Panc1 (cell line): ENCODE measurements at places on chromosomes 1 and 21. TPM values are rescaled to one million over a fixed set of nuclear protein-coding genes. Genes with fewer than 3 reads are reported as not detected.

Gene RNU1-4
- 1,290 TPM for total RNA-seq

Gene FGR
- total RNA-seq = 0.18 TPM

Gene SUMO3
- 41.4 TPM for total RNA-seq

Gene SLC1A7
- 0.31 TPM for total RNA-seq

Gene SLAMF6
- total RNA-seq = not detected

Gene TFAP2E
- total RNA-seq = 3.2 TPM

Gene CFHR2
- total RNA-seq = not detected

Gene AMY1C
- not detected for total RNA-seq

Gene FCAMR
- not detected for total RNA-seq

Gene PLCH2
- total RNA-seq = 41.2 TPM

Gene SRSF4
- total RNA-seq = 77.5 TPM

Gene IGFN1
- not detected for total RNA-seq

Gene SPTA1
- total RNA-seq = not detected

GRCh38 chr1:170309389-170310013, 163.7 kb downstream of the NTMT2 start:
- no peaks in the 10 kb centered on the region for H3K36me3 ChIP-seq
- no peak for DNase-seq
- H3K4me1 ChIP-seq = no peaks in the 10 kb centered on the region
- H3K27me3 ChIP-seq = no peaks in the 10 kb centered on the region

DNA sequence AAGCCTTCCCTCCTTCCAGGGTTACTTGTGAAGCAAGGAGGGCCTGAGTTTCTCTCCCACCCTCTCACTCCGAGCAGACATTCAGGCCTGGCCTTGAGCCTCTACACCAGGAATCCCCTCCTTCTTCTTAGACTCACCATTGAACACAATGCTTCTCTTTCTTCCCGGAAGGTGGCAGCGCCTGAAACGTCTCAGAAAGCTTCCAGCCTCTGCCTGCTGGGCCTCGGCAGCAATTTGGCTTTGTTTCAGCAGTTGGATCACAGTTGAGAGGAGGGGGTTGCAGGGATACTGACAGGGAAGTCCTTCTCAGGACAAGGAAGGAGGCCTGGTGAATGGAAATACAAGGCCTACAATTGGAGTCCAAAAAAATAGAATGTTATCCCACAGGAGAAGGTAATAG, 6.3 kb downstream of the CLDN8 start:
- no peaks in the 10 kb centered on the region for H3K4me1 ChIP-seq
- no peak overlapping the region for H3K27ac ChIP-seq
- H3K27me3 ChIP-seq = no peaks in the 10 kb centered on the region
- no peak for DNase-seq

GRCh38 chr1:177024623-177025022, 139.9 kb downstream of the ASTN1 start:
- H3K4me3 ChIP-seq = no peak overlapping the region
- no peaks in the 10 kb centered on the region for H3K4me1 ChIP-seq
- no peaks in the 10 kb centered on the region for H3K27me3 ChIP-seq
- no peak overlapping the region for H3K27ac ChIP-seq

DNA sequence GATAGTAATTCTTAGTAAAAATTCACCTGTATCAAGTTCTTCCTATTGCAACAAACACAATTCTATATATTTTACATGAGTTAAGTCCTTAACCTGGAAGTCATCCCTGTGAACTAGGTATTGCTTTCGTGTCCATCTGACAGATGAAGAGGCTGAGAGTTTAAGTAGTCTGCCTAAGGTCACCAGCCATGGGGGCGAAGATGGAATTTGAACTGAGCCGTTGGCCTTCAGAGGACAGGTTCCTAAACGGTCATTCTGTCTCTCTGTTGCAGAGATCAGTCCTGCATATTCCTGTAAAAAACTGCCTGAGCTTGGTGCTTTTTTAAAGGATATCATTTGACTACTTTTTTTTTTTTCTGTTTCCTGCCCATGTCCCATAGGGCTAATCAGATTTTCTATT, 10.2 kb upstream of the POFUT2 start:
- H3K4me1 ChIP-seq = peaks cover 61% of the 10 kb centered on the region
- H3K4me3 ChIP-seq = no peak overlapping the region
- H3K36me3 ChIP-seq = no peaks in the 10 kb centered on the region
- H3K27me3 ChIP-seq = no peaks in the 10 kb centered on the region
- H3K27ac ChIP-seq = peak overlapping the region; percentile 95; the same call in 1 of the 2 replicates

DNA sequence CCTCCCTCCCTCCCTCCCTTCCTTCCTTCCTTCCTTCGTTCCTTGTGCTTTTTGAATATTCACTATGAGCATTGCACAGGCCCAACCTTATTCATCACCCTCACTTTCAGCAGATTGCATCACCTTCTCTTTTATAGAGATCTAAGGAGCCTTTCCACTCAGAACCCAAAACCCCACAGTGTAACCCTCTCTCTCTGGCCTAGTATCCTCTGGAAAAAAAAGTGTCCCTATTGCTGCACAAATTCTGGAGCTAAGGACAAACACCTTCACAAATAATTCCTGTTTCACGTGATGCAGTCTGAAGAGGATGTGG, 25.6 kb downstream of the OR10J5 start:
- H3K4me1 ChIP-seq = no peaks in the 10 kb centered on the region
- no peaks in the 10 kb centered on the region for H3K36me3 ChIP-seq
- no peak overlapping the region for H3K27ac ChIP-seq
- no peak for DNase-seq
- no peak overlapping the region for H3K4me3 ChIP-seq
- no peaks in the 10 kb centered on the region for H3K27me3 ChIP-seq

GRCh38 chr1:94765958-94766357, 54.2 kb upstream of the SLC44A3 start:
- H3K27me3 ChIP-seq = no peaks in the 10 kb centered on the region
- H3K4me3 ChIP-seq = no peak overlapping the region
- DNase-seq = no peak
- H3K4me1 ChIP-seq = no peaks in the 10 kb centered on the region

GRCh38 chr1:15941044-15941840, 34.7 kb downstream of the ZBTB17 start:
- H3K4me3 ChIP-seq = no peak overlapping the region
- no peaks in the 10 kb centered on the region for H3K27me3 ChIP-seq
- no peak overlapping the region for H3K27ac ChIP-seq
- H3K4me1 ChIP-seq = peaks cover 18% of the 10 kb centered on the region

GRCh38 chr1:46134660-46135331, 2.4 kb upstream of the PIK3R3 start:
- no peak for DNase-seq
- peaks cover 16% of the 10 kb centered on the region for H3K4me1 ChIP-seq
- no peaks in the 10 kb centered on the region for H3K36me3 ChIP-seq
- no peaks in the 10 kb centered on the region for H3K27me3 ChIP-seq
- no peak overlapping the region for H3K4me3 ChIP-seq

DNA sequence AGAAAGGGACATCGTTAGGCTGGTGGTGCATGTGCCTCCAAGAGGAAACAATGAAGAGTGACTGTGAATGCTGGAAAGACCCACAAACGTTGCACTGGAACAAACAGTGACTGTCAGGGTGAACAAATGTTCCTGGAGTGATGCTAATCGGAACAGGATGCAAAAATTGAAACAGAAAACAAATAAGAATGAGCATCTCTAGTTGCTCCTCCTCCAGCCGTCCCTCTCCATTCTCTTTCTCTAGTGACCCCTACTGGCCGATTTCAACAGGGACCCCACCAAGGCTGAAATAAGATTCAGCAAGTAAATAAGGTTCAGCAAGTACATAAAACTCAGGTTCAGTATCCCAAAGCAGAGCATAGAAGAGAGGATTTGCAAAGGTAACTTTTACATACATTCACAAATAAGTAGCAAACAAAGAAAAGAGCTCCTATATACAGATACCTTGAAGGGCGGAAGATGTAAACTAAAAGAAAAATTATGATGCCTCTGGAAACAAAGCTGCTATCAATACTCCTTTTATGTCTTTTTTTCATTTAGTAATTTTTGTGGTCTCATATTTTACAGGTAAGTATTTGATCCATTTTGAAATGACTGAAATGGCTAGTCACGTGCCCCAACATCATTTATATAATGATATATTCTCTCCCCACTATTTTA, 836.1 kb upstream of the ADAMTS5 start:
- H3K36me3 ChIP-seq = no peaks in the 10 kb centered on the region
- H3K4me1 ChIP-seq = no peaks in the 10 kb centered on the region
- no peak for DNase-seq

DNA sequence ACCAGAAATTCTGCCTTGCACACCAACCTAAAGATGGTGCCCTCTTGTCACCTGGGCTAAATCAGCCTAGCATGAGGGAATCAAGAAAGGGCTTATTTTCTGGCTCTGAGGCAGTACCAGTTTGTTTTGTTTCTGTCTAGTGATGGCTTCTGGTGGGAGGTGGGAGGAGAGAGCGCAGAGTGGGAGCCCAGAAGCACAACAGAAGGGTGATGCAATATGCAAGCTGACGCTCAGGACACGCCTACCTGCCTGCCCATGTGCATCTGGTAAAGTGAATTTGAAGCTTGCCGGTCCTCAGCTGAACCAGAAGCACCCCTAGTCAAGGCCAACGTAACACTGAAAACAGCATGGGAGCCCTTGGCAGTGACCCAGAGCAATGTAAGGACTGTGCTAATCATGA, 138.4 kb upstream of the TIAM1 start:
- no peak overlapping the region for H3K27ac ChIP-seq
- no peaks in the 10 kb centered on the region for H3K36me3 ChIP-seq
- H3K27me3 ChIP-seq = no peaks in the 10 kb centered on the region
- H3K4me1 ChIP-seq = no peaks in the 10 kb centered on the region
- H3K4me3 ChIP-seq = no peak overlapping the region
- no peak for DNase-seq

DNA sequence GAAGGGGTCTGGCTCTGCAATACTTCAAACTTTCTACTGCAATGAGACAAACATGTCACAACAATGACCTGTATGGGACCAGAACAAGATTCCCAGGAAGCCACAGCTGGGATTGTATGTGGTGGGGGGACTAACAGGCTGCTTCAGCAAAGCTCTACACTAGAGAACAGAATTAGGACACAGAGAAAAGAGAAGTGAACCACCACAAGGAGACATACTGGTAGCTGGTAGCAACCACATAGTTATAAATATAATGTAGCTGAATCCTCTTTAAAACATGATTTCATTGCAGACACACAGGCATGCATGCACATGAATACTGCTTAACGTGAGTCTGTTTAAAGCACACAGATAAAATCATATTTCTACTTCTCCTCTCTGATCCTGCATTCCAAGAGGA, 3.5 kb upstream of the ILDR2 start:
- H3K4me1 ChIP-seq = peaks cover 6% of the 10 kb centered on the region
- H3K4me3 ChIP-seq = no peak overlapping the region
- H3K27me3 ChIP-seq = peaks cover 27% of the 10 kb centered on the region
- no peak overlapping the region for H3K27ac ChIP-seq
- no peak for DNase-seq

GRCh38 chr1:154199563-154199879, 6.6 kb downstream of the CFAP141 start:
- H3K4me3 ChIP-seq = no peak overlapping the region
- DNase-seq = no peak
- H3K27ac ChIP-seq = no peak overlapping the region
- 0 out of 2 replicates have a peak, but pooled peaks cover 2% of the 10 kb centered on the region for H3K4me1 ChIP-seq
- no peaks in the 10 kb centered on the region for H3K36me3 ChIP-seq
- no peaks in the 10 kb centered on the region for H3K27me3 ChIP-seq

- H3K36me3 ChIP-seq = no peaks in the 10 kb centered on the region
- no peak overlapping the region for H3K4me3 ChIP-seq
- H3K4me1 ChIP-seq = 0 out of 2 replicates have a peak, but pooled peaks cover 2% of the 10 kb centered on the region
- no peak for DNase-seq
Measured at GRCh38 chr1:68322096-68322495, 89.8 kb upstream of the WLS start.

DNA sequence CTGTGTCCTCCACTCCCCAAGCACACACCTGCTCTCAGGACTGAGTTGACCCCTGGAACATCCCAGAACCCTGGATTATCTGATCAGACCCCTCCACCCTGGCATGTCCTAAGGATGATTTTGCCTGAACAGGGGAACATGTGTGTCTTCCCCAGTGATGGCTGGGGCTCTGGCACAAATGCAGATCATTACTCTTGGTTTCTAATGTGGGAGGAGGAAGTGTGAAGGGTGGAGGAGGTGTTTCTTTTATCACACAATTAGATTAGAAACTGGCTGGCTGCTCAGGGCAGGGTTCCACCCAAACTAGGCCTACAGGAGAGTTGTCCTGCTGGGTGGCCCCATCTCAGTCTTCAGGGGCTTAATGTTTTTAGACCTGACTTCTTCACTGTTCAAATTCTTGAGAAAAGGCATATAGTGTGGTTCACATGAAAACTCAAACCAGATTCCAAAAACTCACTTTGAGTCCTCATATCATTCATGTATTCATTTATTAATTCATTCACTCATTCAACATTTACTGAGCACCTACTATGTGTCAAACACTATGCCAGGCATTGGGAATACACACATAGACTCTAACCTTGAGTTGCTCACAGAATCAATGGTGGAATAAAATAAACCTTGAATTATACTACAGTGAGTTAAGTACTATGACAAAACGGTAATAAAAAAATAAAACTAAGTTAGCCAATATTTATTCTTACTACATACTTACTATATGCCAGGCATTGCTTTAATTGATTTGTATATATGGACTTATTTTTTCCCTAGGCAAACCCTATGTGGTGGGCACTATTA, 221.8 kb upstream of the JUN start:
- no peaks in the 10 kb centered on the region for H3K36me3 ChIP-seq
- H3K27ac ChIP-seq = no peak overlapping the region
- no peaks in the 10 kb centered on the region for H3K27me3 ChIP-seq
- no peak overlapping the region for H3K4me3 ChIP-seq

DNA sequence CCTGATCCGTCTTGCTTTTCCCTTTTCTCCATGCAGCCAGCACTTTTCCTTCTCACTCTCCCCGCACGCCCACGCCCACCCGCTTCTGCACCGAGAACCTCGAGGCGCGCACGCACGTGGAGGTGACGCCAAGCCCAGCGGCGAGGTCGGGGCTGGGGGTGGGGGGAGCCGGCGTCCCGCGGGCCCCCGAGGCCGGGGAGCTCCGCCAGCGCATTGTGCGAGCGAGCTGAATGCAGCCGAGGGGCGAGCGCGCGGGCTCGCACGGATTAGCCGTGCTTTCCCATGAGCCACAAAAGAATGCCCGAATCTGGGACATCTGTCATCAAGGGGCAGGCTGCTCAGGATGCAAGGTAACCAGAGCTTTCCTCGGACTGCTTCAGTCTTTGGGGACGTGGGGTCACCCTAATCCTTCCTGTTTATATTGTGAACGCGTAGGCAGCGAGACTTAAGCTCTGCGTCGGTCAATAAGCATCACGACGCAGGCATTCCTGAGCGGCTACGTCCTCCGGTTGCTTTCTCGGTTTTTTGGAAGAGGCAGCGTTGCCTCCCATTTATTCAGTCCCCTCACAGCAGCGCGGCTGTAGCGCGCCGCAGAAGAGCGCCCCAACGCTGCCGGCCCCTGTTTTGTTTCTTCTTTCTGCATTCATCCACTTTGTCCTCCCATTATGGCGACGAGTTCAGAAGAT, 67.3 kb upstream of the AKT3 start:
- H3K4me3 ChIP-seq = peak overlapping the region; percentile 35
- peaks cover 4% of the 10 kb centered on the region; the same call in 1 of the 2 replicates for H3K4me1 ChIP-seq
- H3K27me3 ChIP-seq = peaks cover 18% of the 10 kb centered on the region
- no peak for DNase-seq
- no peaks in the 10 kb centered on the region for H3K36me3 ChIP-seq

DNA sequence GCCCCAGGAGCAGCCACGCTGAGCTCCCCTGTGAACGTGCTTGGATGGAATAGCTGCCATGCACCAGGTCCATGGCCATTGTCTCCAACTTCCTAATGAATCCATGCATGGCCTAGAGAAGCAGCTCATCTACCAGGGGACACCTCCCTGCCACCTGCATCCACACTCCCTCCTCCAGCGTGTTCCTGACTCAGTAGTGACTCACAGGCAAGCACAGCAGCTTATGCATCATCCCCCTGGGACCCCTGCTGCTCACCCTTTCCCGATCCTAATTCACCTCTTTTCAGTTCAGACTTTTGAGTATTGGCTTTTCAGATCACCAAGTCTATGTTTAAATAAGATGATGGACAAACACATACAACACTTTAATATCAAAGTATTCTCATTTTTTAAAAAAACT, 39.9 kb upstream of the TADA1 start:
- H3K27ac ChIP-seq = no peak overlapping the region
- no peaks in the 10 kb centered on the region for H3K4me1 ChIP-seq
- DNase-seq = no peak
- no peak overlapping the region for H3K4me3 ChIP-seq
